ENCODE measurements at places on chromosomes 4 and X.

DNA sequence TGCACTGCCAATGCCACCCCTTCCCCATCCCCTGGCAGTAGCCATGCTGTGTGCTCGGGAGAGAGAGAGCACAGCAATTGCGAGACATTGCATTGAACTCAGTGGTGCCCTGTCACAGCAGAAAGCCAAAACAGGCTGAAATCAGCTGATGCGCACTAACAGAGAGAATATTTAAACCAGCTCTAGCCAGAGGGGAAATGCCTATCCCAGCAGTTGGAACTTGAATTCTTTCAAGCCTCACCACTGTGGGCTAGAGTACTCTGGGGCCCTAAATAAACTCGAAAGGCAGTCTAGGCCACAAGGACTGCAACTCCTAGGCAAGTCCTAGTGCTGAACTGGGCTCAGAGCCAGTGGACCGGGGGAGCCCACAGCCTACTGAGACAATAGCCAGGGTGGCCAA, 17.7 kb upstream of the RP2 start:
- H3K27ac ChIP-seq, result no peak overlapping the region
- no peak overlapping the region for H3K4me3 ChIP-seq
- no peaks in the 10 kb centered on the region for H3K36me3 ChIP-seq
- H3K27me3 ChIP-seq, result no peaks in the 10 kb centered on the region

- no peak overlapping the region for H3K27ac ChIP-seq
- DNase-seq, result no peak
- H3K4me3 ChIP-seq, result no peak overlapping the region
- no peaks in the 10 kb centered on the region for H3K4me1 ChIP-seq
These were observed 61.3 kb upstream of the TAB3 start for GRCh38 chrX:30950391-30950790.

DNA sequence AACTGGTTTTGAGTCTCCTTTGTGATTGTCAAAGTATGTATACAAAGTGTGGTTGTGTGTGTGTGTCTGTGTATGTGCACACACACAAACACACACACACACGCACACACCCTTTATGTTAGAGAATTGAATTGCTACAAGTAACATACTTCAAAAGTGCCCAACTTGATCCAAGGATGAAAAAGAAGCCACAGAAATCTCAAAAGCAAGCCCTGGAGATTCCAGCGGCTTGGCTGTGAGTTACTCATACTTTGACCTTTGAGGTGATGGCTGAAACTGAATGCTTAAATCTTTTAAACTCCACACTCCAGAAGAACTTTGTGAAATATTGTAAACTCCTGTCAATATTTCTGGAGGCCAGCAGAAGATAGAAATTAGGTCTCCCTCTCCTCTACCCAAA, 168.4 kb upstream of the NRK start:
- DNase-seq, result no peak
- H3K27ac ChIP-seq, result no peak overlapping the region
- no peaks in the 10 kb centered on the region for H3K4me1 ChIP-seq
- H3K4me3 ChIP-seq, result no peak overlapping the region
- no peaks in the 10 kb centered on the region for H3K27me3 ChIP-seq

DNA sequence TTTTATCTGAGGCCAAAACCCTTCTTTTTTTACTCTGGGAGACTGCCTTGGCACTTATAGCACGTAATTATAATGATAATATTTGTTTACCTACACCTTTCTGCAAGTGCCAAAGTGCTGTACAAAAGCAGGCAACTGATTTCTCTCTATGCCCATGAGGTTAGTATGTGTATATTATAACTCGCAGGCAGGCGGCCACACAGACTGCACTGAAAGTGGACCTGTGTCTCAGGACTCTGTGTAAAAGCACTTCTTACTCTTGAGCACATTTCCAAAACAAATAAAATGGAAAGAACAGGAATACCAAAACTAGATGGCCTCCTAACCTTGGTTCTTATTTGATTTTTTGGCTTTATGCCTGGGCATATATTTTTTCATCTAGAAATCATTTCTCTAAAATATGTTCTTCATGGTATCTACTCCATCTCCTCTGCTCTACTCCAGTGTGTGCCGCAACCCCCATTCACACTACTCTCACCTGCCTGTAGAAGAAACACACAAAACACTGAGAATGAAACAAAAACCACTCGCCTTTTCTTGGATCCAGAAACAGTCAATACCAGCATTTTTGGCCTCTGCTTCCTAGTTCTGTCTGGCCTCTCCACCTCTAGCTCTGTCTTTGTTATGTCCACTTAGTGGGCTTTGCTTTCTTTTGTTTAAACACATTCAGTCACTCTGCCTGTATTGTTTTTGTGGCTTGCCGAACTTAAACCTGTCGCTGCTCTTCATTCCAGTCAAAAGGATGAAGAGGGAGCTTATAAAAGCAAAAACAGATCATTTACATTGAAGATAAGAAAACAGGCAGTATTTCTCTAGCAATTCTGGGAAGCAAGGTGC, 934.5 kb upstream of the TENM3 start:
- H3K4me1 ChIP-seq, result no peaks in the 10 kb centered on the region
- no peak for DNase-seq
- H3K36me3 ChIP-seq, result no peaks in the 10 kb centered on the region
- H3K4me3 ChIP-seq, result no peak overlapping the region
- no peaks in the 10 kb centered on the region for H3K27me3 ChIP-seq
- H3K27ac ChIP-seq, result no peak overlapping the region

- no peaks in the 10 kb centered on the region for H3K36me3 ChIP-seq
- no peaks in the 10 kb centered on the region for H3K4me1 ChIP-seq
- no peak overlapping the region for H3K4me3 ChIP-seq
- no peak for DNase-seq
- H3K27me3 ChIP-seq, result no peaks in the 10 kb centered on the region
- H3K27ac ChIP-seq, result no peak overlapping the region
These were observed 162.5 kb upstream of the GALNT7 start for GRCh38 chr4:173005912-173006633.

Measured in common myeloid progenitor, CD34-positive (primary cell).